ENCODE measurements at places on chromosomes 1 and 21.

DNA sequence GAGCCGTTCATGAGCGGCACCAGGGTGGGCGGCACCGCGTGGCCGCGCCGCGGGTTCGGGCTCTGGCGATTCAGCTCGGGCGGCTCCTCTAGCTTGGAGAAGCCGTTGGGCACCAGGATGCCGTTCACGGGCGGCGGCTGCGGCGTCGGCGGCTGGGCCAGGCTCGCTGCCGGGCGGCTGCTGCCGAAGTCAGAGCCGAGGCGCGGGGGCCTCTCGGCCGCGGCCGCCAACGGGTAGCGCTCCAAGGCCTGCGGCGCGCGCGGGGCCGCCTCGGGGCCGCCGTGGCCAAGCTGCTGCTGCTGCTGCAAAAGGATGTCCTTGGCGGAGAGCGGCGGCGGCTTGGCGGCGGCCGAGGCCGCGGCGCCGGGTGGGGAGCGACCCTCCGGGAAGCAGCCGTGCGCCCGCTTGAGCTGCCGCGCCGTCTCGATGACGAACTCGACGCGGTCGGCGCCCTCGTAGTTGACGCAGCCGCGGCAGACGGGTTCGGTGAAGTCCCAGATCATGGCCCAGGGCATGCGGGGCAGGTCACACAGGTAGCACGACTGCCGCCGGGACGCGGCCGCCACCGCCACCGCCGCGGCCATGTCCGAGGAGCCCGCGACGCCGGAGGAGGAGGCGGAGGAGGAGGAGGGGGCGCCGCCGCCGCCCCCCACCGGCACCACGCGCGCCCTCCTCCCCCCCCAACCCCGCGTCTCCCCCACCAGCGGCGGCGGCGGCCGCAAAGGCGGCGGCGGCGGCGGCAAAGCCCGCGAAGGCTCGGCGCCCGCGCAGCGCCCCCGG, 877 bp downstream of the IRF2BP2 start:
- DNase-seq = peak; percentile 54

- no peak for DNase-seq
Observed at GRCh38 chr21:31666445-31667010, 7.0 kb downstream of the SOD1 start.

DNA sequence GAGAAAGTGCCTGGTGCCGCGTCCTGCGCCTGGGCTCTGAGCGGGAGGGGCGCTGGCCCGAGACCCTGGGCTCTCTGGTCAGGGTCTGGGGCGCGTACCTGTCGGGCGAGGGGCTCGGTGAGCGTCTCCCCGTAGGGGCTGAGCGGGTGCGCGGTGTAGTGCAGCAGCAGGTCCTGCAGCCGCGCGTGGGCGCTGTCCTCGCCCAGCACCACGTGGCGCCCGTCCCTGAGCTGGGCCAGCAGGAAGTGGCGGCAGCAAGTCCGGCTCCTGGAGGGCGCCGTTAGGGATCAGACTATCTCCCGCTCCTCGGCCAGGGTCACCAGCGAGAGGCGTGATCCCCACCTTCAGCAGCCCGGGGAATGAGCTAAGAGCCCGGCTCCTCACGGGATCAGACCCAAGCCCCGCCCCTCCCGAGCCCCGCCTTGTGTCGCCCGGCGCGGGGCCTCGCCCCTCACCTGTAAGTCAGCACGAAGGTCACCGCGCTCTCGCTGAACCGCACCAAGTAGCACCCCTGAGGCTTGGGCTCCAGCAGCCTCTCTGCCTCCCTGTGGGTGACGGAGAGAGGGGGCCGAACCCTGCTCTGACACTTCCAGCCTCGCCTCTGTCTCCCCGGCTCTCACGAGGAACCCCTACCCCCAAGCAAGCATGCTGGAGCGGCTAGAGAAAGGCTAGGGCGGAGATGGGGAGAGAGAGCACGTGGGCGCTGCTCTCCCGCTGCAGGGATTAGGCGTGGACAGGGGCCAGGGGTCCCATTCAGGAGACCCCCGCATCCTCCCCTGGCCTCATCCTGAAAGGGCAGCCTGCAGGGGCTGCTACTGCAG, 2.7 kb downstream of the SH2D2A start:
- DNase-seq = peak; percentile 59

DNA sequence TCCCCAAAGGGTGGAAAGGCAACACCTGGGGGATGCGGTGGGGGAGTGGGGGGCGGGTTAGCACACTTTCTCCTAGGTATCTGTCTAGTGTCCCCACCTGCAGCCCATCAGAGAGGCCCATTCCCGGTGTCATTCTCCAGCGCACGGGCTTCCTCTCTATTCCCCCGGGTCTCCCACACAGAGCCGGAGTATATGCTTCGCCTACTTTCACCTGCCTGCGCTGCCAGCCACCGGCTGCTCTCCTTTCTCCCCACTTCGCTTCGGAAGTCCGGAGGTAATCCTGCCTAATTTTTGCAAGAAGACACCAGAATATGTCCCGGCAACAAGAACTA, 852 bp downstream of the RGS7 start:
- no peak for DNase-seq

GRCh38 chr1:41918450-41919043, at the start of gene HIVEP3:
HIVEP3 (minus strand) TSS chr1:41918922.
- DNase-seq = no peak

GRCh38 chr1:176785056-176785455, 322.1 kb downstream of the PAPPA2 start:
- no peak for DNase-seq

DNA sequence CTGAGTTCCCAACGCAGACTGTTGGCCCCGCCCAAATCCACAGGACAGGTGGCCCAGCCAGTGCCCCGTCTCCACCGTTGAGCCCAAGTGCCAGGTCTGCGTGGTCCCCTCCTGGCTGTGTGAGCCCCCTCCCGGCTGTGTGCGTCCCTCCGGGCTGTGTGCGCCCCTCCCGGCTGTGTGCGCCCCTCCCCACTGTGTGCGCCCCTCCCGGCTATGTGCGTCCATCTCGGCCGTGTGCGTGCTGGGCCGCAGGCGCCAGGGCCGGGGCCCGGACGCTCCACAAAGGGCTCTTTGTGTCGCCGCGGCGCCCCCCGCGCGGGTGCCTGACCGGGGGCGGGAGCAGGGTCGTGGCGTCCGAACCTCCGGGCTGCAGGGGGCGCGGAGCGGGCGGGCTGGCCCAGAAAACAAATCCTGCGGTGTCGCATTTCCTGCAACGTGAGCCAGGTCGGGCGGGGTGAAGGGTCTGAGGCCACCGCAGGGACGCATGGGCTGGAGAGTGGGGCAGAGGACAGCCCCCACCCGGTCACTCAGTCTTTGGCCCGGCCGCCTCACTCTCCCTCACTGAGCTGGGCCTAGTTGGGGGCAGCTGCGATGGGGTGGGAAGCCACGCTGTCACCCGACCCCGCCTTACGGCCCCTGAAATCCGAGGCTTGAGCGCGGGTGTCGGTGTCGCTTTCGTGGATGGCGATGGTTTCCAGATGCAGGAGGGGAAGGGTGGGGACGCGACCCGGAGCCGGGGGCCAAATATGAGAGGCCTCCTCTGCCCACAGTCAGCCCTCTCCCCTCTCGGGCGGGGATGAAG, 18.8 kb downstream of the TNFRSF25 start:
- no peak for DNase-seq
